Anterior cingulate cortex (tissue), 58 donors: ENCODE measurements at places on chromosomes 7 and 10.

GRCh38 chr10:1454428-1454827 lies 282.9 kb downstream of the ADARB2 start:
- DNase-seq, result no peak

- DNase-seq, result no peak
Observed at GRCh38 chr7:121339082-121339481, 10.3 kb downstream of the WNT16 start.

DNA sequence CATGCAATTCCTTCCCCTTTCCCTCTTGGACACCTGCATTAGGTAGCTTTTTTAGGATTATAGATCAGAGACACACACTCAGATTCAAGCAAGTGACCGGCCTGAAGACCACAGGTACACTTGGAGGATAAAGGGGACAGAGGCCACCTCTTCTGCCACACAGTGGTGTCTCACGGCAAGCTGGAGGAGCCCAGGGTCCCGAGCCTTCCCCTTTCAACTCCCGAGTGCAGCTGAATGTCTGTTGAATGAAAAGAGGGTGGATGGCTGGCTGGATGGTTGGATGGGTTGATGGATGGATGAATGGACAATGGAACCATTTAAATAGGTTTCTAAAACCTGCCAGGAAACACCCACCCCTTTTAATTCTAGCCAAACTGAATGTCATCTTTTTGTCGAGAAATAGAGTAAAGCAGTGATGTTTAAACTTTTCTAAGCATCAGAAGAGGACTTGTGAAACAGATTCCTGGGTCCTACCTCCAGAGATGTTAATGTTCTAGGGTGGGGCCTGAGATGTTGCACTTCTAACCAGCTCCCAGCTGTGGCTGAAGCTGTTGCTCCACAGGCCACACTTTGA lies 49.2 kb upstream of the ZMIZ1 start:
- no peak for DNase-seq

GRCh38 chr10:50552771-50553535 lies 70.8 kb downstream of the SGMS1 start:
- DNase-seq, result no peak

GRCh38 chr7:103865442-103865841 lies 124.0 kb downstream of the RELN start:
- no peak for DNase-seq

DNA sequence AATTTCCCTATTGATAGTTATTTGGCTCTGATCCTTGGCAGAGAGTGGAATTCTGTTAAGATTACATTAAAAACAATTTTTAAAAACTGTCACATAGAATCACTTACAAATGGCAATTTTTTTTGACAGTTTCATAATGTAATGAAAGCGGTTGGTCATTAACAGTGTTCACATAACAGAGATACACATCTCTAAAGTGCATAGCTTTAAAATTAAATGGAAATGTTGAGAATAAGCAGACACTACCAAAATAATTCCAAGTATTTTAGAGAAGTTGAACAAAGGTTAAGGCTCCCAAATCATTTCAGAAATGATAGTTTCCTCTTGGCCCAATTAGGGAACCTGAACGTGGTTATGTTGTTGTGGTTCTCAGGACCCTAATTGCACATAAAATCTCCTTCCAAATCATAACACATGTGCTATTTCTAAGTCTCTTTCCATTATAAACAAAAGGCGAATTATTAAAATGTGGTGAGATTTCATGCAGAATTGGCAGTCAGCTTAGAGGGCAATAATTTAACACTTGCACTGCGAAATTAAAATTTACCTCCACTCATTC lies 528.9 kb upstream of the FZD8 start:
- no peak for DNase-seq

DNA sequence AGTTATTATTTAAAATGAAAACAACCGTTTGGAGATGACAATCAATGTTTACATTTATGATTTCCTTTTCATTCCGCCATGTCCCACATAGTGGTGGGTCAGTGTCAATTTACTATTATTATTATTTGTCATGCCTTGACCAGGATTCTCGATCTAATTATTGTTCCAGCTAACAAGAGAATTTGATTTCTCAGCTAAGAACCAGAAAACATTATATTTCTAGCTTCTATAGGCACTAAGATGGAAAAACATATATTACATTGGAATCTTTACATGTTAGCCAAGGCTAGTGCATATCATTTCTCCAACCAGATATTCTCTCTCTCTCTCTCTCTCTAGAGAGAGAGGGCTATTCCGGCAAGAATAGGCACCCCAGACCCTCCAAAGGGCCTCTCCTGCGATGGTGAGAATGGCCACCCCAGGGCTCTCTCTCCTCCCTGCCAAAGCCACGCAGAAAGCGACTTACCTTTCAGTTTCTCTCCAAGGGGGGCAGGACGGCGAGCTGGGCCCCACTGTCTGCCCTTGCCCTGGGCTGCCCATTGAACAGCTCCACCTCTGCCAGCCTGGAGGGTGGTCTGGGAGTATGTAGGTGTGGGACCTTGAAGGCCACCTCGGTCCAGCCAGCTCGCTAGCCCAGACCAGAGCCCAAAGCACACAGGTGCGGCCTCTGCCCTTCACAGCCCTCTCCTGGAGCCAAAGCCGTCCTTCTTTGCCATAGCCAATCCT lies 2.4 kb downstream of the HOXA3 start:
- no peak for DNase-seq

- no peak for DNase-seq
Observed at GRCh38 chr7:33981226-33981625, 75.9 kb downstream of the BMPER start.

GRCh38 chr10:127787873-127788272 lies 50.9 kb downstream of the FOXI2 start:
- DNase-seq, result no peak

GRCh38 chr7:92436612-92437445 lies 10.5 kb upstream of the GATAD1 start:
- no peak for DNase-seq

GRCh38 chr10:84173501-84173929 lies at the start of gene GPR15LG:
Gene GPR15LG, plus strand, starts transcription at chr10:84173801. Its CDS starts 51 bp downstream, at chr10:84173852.
- DNase-seq, result no peak

DNA sequence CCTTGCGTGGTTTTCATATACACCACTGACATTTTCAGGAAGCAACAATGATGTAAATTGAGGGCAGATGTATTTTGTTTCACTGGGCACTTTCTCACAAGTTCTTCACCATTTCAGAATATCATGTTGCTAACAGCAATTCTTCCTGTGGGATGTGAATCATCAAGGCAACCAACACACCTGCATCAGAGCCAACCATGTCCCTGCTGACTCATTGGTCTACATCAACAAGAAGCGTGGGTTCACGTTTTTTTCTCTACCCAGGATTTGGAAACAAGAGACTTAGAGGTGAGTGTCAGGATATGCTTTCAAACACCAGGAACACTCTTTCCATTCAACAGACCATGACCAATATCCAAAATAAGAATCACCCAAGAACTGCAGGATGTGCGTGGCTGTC lies 203.9 kb downstream of the TEX36 start:
- no peak for DNase-seq

DNA sequence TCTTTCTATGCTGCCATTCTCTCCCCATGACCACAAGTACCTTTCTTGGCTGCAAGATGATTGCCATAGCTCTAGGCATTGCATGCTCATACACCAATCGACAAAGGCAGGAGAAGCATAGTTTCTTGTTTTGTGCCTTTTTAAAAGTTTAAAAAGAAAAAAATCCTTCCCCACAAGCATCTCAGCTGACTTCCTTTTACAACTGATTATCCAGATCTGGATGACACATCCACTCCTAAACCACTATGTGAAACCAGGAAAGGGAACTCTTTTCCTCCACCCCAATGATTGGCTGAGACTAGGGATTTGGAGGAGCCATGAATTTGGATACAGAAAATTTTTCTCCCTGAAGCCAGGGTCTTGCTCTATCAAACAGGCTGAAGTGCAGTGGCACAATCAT lies 14.5 kb upstream of the LRRC4 start:
- no peak for DNase-seq

DNA sequence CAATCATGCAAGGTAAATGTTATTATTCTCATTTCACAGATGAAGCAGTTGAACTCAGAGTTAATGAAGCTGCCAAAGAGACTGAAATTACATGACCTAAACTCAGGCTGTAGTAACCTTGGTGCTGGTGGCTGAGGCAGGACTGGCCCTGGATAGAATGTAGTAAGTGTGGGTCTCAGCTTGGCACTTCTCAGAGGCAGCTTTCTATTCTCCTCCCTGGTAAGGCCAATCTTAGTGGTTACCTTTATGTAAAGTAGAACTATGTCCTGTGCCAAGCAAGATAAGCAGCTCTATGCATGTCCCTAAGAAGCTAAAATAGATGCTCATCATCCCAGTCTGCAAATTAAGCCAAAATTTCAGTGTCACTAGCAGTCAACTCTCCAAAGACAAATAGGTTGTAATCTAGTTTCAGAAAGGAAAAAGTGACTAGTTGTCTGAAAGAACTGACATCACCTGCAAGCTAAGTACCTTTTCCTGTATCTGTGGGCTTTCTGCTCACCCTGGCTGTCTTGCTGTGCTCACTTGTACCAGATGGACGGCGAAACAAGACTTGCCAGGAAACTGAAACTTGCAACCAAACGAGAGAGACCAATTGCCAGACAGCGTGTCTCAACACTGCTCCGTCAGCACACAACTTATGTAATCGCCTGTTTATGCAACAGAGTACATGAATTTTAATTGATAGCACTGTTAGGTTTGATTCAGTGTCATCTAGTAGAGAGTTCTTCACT lies 43.7 kb downstream of the CH25H start:
- DNase-seq, result peak; percentile 50

DNA sequence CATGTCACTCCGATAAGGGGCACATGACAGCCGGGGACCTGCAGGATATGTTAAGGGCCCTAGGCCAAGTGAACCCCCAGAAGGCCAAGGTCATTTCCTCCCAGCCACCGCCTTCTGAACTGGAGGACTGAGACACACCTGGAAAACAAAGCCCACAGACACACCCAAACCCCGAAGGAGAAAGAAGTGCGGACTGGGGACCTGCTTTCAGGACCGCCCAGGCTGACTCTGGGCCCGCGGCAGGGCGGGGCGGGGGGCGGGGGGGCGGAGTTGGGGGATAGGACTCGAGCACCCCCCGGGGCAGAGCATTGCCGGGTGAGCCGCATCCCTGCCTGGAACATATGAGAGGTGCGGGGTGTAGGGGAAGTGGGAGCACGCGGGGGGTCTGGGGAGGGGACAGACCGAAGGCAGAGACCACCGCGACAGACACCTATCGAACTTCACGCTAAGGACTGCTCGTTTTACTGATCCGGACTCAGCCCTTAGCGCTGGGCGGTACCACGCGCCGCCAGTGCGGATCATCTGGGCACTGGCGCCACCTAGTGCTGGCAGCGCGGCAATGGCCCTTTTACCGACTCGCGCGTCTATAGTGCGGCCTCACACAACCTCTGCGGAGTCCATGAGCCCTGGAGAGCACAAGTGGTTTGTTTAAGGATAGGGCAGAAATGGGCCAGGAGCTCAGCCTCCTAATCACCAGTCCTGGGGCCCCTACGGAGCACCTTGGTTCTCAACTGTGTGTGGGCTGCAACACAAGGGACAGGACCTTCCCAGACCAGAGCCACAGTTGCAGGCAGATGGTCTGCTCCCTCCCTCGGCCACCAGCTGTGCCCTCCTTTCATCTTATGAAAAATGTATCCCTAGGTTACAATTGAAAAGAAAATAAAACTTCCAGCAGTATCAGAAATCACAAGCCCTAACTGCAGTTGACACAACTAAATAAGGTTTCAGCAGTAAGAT lies 157.6 kb downstream of the HERPUD2 start:
- DNase-seq, result no peak

- no peak for DNase-seq
Observed at GRCh38 chr10:121418126-121418777, 180.0 kb downstream of the FGFR2 start.

GRCh38 chr7:40199076-40199802 lies 64.4 kb downstream of the SUGCT start:
- DNase-seq, result no peak

GRCh38 chr10:61882621-61883370 lies 18.7 kb upstream of the ARID5B start:
- DNase-seq, result no peak

DNA sequence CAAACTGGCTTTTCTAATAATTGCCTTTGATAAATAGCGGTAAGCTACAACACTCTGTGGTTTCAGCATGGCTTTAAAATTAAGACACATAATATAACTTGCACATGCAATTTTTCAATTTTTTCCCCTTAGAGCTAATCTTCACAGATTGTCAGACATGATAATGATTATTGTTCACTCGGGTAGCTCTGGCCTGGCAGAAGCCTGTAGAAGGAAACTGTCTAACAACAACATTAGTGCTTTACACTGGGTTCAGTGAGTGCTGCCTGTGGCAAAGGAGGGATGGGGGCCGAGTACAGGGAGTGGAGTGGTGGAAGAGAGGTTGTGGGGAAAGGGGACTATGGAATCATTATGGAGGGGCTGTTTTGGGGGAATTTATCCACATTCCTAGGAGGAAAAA lies 67.2 kb upstream of the AUTS2 start:
- no peak for DNase-seq
